Cerebellar nuclear complex (tissue), 1 donor: ENCODE measurements at places on chromosomes 6 and 20.

- DNase-seq = no peak
Observed at GRCh38 chr6:55568808-55569439, 10.1 kb downstream of the HMGCLL1 start.

DNA sequence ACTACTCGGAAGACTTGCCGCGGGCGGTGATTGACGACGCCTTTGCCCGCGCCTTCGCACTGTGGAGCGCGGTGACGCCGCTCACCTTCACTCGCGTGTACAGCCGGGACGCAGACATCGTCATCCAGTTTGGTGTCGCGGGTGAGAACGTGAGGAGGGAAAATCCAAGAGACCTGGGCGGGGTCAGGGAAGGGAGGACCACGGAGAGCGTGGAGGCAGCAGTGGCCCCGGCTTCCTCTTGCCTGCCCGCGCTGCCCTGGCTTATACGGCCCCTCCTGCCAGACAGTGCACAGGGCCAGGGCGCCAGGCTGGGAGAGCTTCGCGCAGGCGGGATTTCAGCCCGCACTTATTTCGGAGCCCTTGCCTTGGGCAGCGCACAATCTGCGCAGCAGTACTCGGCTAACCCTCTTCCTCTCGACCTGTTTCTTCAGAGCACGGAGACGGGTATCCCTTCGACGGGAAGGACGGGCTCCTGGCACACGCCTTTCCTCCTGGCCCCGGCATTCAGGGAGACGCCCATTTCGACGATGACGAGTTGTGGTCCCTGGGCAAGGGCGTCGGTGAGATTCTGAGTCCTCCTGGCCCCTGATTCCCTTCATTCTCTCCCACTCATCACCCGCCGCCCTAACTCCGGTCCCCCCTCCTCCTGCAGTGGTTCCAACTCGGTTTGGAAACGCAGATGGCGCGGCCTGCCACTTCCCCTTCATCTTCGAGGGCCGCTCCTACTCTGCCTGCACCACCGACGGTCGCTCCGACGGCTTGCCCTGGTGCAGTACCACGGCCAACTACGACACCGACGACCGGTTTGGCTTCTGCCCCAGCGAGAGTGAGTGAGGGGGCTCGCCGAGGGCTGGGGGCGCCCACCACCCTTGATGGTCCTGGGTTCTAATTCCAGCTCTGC is 2.0 kb downstream of the MMP9 start:
- DNase-seq = no peak

- DNase-seq = no peak
Observed at GRCh38 chr6:136767103-136767502, 25.2 kb downstream of the MAP3K5 start.

GRCh38 chr20:21450572-21450971 is 53.2 kb upstream of the NKX2-4 start:
- no peak for DNase-seq

GRCh38 chr6:134287859-134288537 is 29.9 kb downstream of the SGK1 start:
- DNase-seq = no peak

- no peak for DNase-seq
Observed at GRCh38 chr6:53264337-53264736, 84.4 kb downstream of the ELOVL5 start.

- no peak for DNase-seq
Observed at GRCh38 chr20:3101737-3102574, 17.4 kb upstream of the AVP start.

- no peak for DNase-seq
Observed at GRCh38 chr6:142740449-142740848, 204.5 kb downstream of the HIVEP2 start.

DNA sequence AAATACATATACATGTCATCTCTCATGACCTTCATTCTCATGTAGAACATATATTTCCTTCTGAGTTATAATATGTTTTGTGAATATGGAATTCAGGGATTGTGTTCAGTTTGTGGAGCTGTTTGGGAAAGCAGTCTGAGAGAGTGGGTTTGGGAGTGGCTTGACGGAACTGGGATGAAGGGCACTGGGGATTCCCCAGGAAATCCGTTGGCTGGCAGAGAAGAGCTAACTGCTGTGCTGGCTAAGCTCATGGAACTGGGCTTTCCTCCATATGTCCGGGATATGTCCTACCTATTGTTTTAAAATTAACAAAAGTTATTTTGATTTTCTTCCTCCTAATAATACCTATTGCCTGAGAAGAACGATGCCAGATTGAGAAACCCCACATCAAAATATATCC is 359.5 kb upstream of the FLRT3 start:
- no peak for DNase-seq

GRCh38 chr6:125533710-125534397 is 215.6 kb upstream of the HEY2 start:
- DNase-seq = no peak

DNA sequence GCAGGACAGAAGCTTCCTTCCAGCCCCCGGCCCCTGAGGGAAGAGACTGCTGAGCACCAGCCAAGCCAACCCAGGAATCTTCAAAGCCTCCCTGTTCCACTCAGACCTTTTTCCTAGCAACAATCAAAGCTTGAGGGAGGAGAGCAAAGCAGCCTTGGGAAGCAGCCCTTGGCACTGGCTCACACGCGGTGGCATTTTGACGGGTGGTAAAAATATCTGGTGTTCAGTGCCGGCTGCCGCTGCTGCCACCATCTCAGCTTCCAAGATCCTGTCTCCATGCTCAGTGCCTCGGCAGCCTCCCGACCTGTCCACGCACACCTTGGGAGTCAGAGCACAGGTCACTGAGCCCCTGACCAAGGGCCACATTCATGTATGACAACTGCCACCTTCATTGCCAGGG is 170.1 kb downstream of the LRFN2 start:
- DNase-seq = peak; percentile 31

- no peak for DNase-seq
Observed at GRCh38 chr6:135474362-135474761, 23.2 kb downstream of the AHI1 start.

DNA sequence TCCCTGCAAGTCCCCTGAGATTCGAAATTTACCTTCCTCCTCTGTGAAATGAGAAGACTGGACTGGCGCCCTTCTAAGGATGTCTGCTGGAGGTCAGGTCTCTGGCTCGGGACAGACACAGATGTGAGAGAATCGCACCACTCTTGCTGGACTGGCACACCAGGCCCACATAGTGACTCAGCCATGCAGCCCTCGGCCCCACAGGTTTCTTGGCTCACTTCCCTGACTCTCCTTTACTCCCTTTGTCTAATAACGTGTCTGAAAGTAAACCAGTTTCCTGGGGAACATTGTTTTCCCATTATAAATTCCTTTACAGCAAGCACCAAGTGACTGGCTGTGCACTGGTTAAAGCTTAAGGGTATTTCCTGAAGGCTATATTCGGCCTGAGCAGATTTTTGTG is 106.7 kb upstream of the PLEKHG1 start:
- DNase-seq = no peak

DNA sequence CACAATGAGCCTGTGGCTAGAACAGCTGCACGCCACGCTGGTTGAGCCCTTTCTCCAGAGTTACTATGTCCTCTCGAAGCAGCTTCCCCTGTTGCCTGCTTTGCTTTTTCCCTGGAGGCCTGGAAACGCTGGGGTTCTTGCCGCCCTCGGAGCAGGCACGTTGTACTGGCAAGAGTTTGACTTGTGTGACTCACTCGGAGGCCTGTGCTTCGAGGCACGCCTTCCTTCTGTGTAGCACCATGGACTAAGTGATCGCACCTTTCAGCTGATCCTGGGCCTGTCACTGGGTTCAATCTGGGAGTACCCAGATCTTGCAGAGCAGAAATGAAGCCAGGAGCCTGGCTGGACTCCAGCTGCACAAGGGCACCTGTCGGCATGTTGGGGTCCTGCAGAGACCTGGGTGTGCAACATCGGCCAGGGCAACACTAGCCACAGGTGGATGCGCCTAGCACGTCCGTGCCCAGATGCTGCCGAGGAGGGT is 5.2 kb downstream of the INSM1 start:
- DNase-seq = no peak

GRCh38 chr20:878511-879307 is 37.4 kb downstream of the ANGPT4 start:
- no peak for DNase-seq

DNA sequence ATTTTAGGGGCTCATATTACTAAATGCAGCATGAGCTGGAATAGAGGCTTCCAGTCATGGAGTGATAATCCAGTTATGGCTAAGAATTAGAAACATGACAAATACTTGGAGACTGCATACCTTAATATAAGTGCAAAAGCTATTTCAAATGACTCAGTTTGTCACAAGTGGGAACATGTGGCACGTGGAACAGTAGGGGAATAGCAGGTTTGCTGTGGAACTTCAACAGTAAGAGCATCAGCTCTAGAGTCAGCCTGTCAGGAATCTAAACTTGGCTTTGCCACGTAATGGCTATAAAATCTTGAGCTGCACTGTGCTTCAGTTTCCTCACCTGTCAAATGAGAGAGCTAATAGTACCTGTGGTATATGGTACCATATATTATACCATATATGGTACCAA is 62.1 kb downstream of the HTR1B start:
- no peak for DNase-seq

GRCh38 chr6:11364971-11365397 is 132.5 kb upstream of the NEDD9 start:
- DNase-seq = no peak

GRCh38 chr6:30944051-30944450 is 3.3 kb downstream of the MUCL3 start:
- DNase-seq = no peak

DNA sequence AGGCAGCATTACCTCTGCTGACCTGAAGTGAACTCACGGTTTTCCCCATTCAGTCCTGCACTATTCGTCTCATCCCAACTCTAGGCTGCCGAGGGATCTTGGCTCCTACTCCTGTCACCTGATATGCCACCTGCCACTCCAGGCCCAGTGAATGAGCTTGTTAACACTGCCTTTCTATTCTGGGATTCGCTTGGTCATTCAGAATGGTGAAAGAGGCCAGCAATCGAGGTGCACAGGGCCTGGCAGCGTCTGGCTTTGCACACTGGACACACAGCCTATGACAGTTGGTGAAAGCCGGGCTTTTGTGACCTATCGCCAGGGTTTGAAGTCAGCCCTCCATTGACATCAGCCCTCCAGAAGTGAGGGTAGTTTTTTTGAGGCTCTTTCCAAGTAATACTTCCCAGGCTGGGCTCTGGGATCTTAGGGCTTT is 59.3 kb upstream of the MYL9 start:
- peak; percentile 92 for DNase-seq

DNA sequence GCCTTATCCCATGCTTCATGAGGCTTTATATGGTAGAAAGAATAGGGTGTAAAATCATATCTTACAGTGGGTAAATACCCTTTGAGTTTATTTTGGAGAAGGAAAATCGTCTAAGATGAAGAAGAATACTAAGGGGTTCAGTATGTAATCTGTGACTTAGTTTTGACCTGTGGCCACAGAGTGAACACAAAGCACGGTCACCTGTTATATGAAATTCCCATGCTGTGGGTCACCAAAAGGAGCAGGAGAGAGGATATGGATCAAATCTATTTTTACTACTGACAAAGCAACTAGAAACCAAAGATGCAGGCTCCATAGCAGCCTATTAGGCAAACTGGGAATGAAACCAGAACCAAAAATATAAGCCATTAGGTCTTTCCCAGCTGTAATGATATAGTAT is 3.6 kb upstream of the HAO1 start:
- DNase-seq = no peak

DNA sequence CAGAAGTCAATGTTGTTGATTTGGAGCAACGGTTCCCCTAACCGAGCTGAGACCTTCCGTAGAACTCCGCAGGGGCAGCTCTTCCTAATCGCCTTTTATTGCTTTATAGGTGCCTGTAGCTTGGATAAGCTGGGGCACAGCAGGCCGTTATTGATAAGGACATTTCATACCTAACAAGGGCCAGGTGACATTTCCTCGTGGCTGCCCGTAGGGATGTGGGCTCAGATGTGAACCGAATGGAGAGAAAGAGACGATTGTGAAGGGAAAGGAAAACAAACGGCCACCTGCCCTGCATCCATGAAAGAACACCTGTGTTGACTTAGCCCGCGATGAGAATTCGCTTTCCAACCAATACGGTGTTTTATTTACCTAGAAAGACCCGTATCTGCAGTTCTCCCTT is 53.3 kb upstream of the DACT2 start:
- DNase-seq = no peak

DNA sequence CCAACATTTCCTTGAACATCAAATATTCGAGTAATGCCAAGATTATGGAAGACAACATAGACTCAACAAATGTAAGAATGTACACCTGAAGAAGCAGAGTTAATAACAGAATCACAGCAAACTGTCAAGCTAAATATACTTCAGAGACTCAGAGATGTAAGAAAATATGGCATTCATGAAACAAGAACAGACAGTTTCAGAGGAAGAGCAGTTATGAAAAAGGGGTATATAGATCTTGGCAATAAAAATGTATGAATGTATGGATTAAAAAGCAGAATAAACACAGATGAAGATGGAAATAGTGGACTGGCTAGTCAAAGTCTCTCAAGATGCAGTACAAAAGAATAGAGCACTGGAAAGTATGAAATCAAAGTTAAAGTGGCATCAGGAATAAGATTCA is 18.4 kb downstream of the RRAGD start:
- no peak for DNase-seq

DNA sequence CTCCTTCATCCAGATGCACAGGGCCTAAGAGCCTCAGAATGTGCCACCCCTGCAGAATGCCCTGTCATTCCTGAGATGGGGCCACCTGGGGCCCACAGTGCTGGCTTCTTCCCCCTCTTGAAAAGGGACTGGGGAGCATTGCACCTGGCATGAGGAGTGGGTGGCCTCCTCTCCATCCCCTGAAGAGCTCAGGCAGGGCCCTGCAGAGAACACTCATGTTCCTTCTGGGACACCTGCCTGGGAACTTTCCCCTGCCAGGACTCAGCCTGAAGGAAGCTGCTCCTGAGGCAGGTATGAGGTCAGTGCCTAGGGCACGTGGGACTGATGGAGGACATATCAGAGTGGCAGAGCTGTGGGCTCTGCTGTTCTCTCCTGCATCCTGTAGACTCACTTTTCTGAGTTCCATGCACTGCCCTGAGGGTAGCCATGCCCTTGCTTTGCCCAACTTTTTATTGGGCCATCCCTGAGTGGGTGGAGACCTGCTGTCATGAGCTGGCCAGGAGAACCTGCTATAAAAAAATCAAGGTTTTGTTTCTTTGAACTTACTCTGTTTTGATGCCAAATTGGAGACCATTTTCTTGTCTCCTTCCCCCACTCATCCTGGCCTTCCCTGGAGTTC is 19.5 kb downstream of the CCDC167 start:
- DNase-seq = no peak

- no peak for DNase-seq
Observed at GRCh38 chr20:2986466-2986865, 57.0 kb upstream of the GNRH2 start.

DNA sequence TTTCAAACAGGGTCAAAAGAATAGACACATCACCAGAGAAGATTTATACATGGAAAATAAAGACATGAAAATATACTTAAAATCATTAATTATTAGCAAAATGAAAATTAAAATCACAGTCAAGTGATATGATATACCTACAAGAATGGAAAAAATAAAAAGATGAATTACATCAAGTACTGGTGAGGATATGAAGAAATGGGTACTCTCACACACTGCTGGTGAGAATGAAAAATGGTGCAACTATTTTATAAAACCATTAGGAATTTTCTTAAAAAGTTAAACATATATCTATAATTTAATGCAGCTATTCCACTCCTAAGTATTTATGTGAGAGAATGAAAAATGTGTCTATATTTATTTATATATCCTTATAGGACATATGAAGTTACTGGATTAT is 136.3 kb upstream of the GRIK2 start:
- no peak for DNase-seq
